Osteoblast (primary cell): ENCODE measurements at places on chromosomes 6 and 20.

- no peak for DNase-seq
These were observed 68.3 kb upstream of the ASF1A start for GRCh38 chr6:118825661-118826060.

DNA sequence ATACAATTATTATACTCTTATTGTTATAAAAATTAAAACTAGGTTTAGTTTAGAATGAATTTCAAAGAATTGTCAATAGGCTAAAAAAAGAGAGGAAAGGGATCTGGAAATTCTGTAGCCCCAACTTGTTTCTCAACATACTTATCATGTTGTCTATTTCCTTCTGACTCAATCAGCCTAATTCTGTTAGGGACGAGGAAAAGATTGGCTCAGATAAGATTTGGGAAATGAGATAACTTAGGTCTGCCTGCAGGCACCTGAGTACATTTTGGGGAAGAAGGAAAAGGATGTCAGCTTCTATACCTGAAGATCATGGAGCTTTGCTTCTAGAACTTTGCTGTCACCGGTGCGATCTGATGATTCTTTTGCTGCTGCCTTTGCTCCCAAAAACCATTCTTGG is 238.8 kb downstream of the SYNE1 start:
- no peak for DNase-seq

- no peak for DNase-seq
These were observed 92.6 kb upstream of the SGK1 start for GRCh38 chr6:134410541-134410940.

GRCh38 chr6:67663105-67663895 is 971.8 kb upstream of the ADGRB3 start:
- no peak for DNase-seq

DNA sequence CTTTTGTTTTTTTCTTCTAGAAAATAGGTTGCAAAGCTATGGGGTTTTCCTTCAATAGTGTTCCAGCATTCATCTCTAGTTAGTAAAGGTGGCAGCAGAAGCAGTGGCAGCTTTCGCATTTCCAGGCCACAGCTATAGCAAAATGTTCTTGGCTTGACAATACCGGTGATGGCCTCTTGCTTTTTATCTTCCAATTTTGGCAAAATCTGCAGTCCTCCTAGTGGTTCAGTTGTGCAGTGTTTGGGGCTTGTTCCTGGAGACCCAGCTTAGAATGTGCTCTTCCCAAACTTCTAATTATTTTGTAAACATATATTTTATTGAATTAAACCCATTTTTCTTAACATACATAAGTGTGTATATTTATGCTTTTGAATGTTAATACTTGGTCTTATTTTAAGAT is 370.6 kb upstream of the MAN1A1 start:
- DNase-seq: no peak

GRCh38 chr20:49620364-49621240 is 52.7 kb upstream of the PTGIS start:
- no peak for DNase-seq

DNA sequence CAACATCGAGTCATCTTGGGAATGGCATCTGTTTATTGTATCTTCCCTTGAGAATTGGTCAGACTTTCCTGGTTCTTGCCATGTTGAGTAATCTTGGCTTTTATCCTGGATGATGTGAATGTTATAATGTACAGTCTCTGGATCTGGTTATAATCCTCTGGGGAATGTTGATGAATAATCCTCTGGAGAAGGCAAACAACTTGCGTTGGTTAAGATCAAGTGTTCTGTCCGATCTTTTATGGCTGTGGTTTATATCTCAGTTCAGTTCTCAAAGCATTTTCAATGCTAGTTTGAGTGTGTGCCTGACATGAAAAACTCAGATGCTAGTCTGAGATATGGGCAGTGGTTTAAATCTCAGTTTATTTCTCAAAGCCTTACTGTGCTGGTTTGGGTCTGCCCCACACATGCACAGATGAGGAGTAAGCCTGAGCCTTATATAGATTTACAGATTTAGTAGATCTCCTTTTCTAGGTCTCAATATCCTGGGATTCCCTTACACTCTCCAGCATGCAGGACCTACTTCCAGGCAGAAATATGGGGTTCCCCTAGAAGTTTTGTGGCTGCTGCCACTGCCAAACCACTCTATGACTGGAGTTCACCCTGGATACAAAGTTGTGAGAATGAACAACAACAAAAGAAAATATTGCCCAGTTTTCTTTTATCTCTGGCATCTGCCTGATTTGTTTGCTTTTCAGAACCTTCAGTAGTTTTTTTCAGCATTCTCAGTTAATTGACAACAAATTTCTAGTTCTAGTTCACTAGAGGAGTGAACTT is 191.8 kb upstream of the MAN1A1 start:
- peak; percentile 62 for DNase-seq

DNA sequence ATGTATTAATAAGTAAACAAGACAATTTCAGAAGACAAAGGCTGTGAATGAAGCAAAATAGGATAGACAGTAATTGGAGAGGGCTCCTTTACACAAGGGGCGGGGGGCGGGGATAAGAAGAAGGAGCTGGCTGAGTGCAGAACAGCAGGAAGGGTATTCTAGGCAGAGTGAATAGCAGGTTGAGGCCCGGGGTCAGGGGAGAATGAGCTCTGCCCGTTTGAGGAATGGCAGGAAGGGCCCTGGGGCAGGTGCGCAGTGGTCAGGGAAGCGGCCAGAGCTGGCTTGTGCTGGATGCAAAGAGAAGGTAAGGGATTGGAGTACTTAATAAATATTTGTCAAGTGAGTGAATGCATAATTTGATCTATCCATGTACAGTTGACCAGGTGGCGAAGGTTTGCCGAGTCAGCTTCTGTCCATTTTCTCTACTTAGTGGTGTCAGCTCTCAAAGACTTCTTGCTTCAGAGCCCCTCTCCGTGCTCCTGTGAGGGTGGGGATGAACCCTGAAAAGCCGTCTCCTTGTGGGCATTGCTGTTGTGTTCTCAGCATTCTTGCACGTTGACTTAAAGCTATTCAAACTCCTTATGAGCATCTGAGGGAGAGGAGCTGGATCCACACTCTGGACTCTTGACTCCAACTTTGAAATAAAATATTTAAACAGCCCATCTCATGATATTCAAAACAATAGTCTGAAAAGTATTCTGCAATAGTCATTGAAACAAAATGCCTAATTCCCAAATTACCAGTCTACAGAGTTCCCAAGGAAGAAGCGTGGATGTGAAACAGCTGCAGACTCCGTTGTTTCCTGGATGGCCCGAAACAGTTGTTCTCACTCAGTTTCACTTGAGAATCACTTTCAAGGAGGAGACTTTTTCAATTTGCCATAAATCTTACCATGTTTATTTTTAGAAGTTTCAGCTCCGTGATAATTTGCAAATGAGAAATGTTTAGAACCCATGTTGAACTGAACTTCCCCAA is 105.1 kb downstream of the EDN3 start:
- DNase-seq: no peak

DNA sequence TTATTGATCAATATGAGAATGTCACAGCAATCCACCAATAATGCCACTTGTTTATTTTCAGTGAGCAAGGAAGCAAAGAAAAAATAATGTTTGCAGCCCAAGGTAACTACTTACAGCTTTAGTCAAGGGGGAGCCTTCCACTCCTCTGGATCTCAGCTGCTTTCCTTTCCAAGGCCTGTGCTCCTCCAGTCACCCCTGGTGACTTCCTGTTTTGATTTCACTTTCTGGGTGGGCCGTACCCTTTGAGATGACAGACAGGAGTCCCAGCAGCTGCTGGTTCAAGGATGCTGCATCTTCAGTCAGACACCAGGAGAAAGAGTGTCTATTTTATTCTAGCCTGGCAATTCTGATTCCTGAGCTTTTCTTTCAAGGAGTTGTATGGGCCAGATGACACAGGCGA is 5.6 kb upstream of the VNN2 start:
- no peak for DNase-seq
